ENCODE measurements at places on chromosomes 16 and 17. TPM values are rescaled to one million over a fixed set of nuclear protein-coding genes. Genes with fewer than 3 reads are reported as not detected.

CCL17 gene
- 1.1 TPM for total RNA-seq

C16orf89 gene
- 5.7 TPM for total RNA-seq

TRPV3 gene
- 0.64 TPM for total RNA-seq

GRIN2A gene
- total RNA-seq = 5.3 TPM

CNTNAP1 gene
- 13.6 TPM for total RNA-seq

RNU2-1 gene
- total RNA-seq = not detected

NOL3 gene
- total RNA-seq = 9.5 TPM

ARSG gene
- total RNA-seq = 7.8 TPM

CORO1A gene
- total RNA-seq = 30.8 TPM

MPV17L gene
- total RNA-seq = 8.2 TPM

QPRT gene
- total RNA-seq = 86.2 TPM

CCDC47 gene
- total RNA-seq = 44.5 TPM

CCL15 gene
- total RNA-seq = 1.2 TPM

CNTD1 gene
- total RNA-seq = 0.18 TPM

ZNRF1 gene
- total RNA-seq = 23.9 TPM

GAST gene
- total RNA-seq = not detected

KRT12 gene
- total RNA-seq = not detected

ZP2 gene
- not detected for total RNA-seq

ANKRD13B gene
- total RNA-seq = 20.8 TPM

DRC3 gene
- 12.6 TPM for total RNA-seq

SHISA6 gene
- 1.2 TPM for total RNA-seq

TMEM107 gene
- 31.2 TPM for total RNA-seq

PRAC2 gene
- not detected for total RNA-seq

DYNLRB2 gene
- 2.3 TPM for total RNA-seq

CEP112 gene
- total RNA-seq = 19.3 TPM

MPP3 gene
- total RNA-seq = 10.0 TPM

ARHGAP23 gene
- 52.5 TPM for total RNA-seq

TBX2 gene
- 103 TPM for total RNA-seq

HOXB8 gene
- 64.8 TPM for total RNA-seq

KLHL10 gene
- total RNA-seq = 0.12 TPM

ATP2C2 gene
- total RNA-seq = 2.2 TPM

NUDT7 gene
- total RNA-seq = 9.3 TPM

ADAP2 gene
- total RNA-seq = 11.1 TPM

DNAAF1 gene
- total RNA-seq = 2.2 TPM

PAGR1 gene
- total RNA-seq = 30.8 TPM

KRTAP17-1 gene
- total RNA-seq = not detected

TCF25 gene
- 141 TPM for total RNA-seq

ZG16 gene
- not detected for total RNA-seq

AURKB gene
- 23.1 TPM for total RNA-seq

DNAH17 gene
- 0.41 TPM for total RNA-seq

HSD11B2 gene
- total RNA-seq = 198 TPM

C1QTNF8 gene
- total RNA-seq = not detected

CES5A gene
- total RNA-seq = not detected

PROCA1 gene
- 3.3 TPM for total RNA-seq

ABAT gene
- total RNA-seq = 29.8 TPM

TENT4B gene
- 12.1 TPM for total RNA-seq

ABI3 gene
- total RNA-seq = 5.5 TPM

C16orf92 gene
- not detected for total RNA-seq

KCNG4 gene
- total RNA-seq = not detected

ALDH3A1 gene
- total RNA-seq = 3.6 TPM

MYH8 gene
- 1,213 TPM for total RNA-seq

SDR42E1 gene
- 8.9 TPM for total RNA-seq

HELZ gene
- total RNA-seq = 72.0 TPM

CACNG1 gene
- total RNA-seq = 25.8 TPM

LPCAT2 gene
- 21.2 TPM for total RNA-seq

C17orf78 gene
- not detected for total RNA-seq

NOB1 gene
- total RNA-seq = 27.3 TPM

PLXDC1 gene
- 11.9 TPM for total RNA-seq

NPTX1 gene
- 0.99 TPM for total RNA-seq
